ENCODE measurements at places on chromosomes 2 and 18. TPM values are rescaled to one million over a fixed set of nuclear protein-coding genes. Genes with fewer than 3 reads are reported as not detected.

Gene SPIRE1
- 63.8 TPM for total RNA-seq

DNA sequence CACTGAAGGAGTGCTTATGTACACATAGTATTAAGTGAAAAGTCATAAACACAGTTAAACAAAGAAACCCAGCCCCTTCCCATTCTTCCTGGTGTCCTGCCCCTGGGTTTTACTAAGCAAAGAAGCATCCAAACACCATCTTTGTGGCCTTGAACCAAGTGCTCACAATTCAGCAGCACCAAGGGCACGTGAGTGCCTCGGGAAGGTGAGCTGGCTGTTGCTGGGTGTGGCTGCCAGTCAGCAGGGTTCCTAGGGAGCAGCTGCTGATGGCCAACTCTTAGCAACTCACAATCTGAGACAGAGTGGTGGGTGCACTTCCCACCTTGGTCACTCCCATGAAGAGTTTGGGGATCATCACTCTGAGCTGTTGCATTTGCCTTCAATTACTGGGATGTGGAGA lies 97.7 kb upstream of the PGAP1 start:
- DNase-seq, result no peak

GRCh38 chr2:101173707-101174295 lies 22.6 kb upstream of the TBC1D8 start:
- DNase-seq, result no peak

- DNase-seq, result peak; percentile 44
Observed at GRCh38 chr2:195343942-195344530, 313.0 kb upstream of the SLC39A10 start.

GRCh38 chr2:165902934-165903333 lies 50.6 kb downstream of the TTC21B start:
- DNase-seq, result peak; percentile 9

DNA sequence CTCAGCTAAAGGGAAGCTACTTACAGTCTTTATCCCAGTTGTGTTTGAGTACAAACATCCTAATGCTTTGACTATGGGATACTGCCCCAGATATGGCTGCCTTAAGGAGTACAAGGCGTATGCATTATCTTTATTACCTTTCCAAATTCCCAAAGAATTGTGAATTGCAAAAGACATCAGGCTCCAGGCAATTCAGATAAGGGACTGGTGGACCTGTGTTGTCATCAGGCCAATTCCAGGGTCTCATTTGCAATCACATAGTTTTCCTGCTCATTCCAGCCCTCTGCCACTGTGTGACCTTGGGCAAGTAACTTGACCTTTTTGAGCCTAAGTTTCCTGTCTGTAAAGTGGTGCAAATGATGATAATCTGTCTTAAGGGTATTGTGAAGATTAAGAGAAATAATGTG lies 137.5 kb downstream of the FMNL2 start:
- no peak for DNase-seq

Data from mammary epithelial cell (primary cell).